Fibroblast of skin of back (primary cell): ENCODE measurements at places on chromosomes 16 and 17.

DNA sequence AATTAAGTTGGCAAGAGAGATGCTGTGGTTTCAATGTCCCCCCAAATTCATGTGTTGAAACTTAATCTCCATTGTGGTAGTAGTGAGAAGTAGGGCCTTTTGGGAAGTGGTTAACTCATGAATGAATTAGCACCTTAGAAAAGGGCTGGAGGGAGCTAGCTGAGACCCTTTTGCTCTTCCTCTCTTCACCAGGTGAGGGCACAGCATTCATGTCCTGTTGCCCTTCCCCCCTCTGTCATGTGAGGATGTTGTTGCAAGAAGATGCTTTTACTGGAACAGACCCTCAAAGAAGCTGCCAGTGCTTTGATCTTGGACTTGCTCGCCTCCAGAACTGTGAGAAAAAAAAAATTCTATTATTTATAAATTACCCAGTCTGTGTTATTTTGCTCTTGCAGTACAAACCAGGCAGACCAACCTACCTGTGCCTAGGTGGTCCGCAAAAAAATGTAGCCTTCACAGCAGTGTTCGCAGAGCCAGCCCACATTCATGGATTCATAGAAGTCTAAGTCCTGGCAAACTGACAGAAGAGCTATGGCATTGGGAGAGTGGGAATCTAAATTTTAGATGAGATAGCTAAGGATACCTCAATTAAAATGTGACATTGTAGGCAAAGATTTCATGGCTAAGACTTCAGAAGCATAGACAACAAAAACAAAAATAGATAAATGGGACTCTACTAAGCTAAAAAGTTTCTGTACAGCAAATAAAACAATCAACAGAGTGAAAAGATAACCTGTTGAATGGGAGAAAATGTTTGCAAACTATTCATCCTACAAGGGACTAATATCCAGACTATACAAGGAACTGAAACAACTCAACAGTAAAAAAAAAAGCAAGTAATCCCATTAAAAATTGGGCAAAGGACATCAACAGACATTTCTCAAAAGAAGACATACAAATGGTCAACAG, 32.0 kb upstream of the ABCA5 start:
- no peak for DNase-seq

DNA sequence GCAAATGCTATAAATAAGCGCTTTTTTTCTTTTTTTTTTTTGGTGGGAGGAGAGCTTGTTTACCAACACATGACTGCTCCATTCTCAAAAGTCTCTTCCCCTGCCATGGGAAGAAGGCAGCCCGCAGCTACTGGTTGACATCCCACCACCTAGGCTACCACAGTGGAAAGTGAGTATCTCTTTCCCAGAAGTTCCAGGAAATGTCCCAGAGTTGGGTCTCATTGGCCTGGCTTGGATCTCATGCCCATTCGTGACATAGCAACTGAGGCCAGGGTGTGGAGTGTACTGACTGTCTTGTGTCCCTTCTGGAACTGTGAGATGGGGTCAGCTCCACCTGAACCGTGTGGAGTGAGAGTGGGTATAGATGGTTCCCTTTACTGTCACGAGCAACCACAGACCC, 29.5 kb upstream of the BRD7 start:
- no peak for DNase-seq

DNA sequence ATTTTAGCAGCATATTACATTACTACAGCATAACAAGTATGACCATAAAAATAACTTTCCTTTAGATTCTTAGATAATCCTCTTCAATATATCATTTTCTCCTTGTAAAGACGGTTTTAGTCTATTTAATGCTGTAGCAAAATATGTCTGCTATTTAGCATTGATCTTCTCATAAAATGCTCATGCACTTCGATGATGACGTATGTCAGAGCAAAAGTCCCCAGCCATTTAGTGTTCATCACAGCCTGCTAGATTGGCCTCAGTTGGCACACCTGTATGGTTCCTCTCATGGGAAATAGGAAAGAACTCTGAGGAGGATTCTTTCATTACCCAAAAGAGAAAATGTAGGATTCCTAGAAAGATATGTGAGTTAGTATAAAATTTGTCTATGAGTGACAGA, 232.2 kb downstream of the MAP2K6 start:
- DNase-seq, result no peak

DNA sequence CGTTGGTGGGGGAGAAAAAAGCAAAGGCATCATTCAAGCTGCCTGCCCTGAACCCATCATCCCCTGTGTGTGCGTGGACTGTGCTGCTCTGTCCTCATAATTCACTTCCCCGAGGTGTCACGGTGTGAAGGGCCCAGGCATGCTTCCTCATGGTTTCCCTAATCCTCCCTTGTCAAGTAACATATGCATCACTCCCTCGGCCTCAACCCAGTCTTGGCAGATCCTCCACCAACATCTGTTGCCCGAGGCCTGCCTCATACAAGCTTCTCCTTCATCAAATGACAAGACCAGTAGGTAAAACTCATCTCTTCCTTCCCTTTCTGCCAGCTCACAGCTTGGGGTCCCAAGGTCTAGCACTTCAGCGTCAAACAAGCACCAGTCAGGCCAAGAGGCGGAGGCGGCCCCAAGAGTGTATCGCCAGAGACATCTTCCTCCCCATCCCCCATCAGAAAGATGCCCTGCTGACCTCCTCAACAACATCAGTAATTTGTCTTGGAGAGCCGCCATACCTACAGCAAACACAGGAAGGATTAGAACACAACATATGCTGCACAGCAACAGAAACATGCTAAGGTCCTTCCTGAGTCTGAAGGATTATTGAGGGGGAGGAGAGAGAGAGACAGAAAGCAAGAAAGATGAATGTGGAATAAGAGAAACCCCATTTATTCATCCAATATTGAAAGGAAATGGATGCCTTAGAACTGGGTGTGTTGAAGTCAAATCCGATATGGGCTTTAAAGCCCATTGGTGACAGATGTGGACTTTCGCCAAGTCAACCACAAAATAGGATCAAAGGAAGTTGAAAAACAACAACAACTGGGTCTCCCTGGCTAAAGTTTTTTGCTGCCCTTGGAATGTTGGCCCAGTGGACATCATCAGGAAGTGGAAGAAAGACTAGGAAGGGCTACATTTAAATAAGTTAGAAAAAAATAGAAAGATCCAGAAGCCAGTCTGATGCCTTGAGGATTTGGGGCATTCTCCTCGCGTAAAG, 38.4 kb downstream of the SOX9 start:
- DNase-seq, result no peak

DNA sequence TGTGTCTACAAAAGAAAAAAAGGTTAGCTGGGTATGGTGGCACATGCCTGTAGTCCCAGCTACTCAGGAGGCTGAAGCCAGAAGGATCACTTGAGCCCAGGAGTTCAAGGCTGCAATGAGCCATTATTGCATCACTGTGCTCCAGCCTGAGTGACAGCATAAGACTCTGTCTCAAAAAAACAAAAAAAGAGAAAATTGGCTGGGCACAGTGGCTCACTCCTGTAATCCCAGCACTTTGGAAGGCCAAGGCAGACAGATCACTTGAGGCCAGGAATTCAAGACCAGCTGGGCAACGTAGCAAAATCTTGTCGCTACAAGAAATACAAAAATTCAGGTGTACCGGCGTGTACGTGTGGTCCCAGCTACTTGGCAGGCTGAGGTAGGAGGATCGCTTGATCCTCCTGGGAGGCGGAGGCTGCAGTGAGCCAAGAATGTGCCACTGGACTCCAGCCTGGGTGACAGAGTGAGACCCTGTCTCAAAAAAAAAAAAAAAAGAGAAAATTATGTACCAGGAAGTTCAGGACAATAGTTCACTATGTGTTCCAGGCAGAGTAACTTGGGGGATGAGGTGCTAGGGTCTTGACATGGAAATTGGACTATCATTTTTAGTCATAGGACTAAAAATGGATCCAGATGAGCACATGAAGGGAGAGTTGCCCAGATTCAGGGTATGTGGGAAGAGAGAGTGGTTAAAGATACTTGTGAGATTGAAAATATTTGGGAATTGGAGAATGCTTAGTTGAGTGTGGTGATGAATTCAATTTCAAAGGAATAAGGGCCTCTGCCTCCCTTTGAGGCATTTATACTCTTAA, 11.0 kb downstream of the ALDH3A2 start:
- no peak for DNase-seq

DNA sequence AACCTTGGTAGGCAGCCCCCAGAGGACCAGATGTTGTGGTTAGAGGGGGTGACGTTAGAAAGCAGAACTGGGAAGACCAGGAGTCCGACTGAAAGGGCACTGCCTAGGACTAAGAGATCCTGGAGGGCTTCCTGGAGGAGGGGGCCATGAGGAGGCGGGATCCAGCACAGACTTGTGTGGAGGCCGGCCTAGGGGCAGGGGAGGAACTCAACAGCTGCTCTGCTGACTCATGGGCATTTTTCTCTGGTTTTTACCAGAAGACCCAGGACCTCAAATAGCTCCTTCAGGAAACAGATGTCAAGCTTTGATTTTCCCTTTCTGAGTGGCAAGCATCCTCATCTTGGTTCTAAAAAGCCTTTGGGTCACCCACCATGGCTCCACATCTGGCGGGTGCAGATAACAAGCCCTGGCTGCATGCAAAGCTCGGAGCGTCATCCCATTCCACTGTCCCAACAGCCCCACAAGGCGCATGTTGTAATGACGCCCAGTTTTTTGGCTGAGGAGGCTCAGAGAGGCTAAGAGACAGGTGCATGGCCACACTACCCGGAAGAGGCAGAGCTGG, 29.0 kb downstream of the IL21R start:
- DNase-seq, result no peak

GRCh38 chr16:85759631-85760419, 8.9 kb upstream of the C16orf74 start:
- no peak for DNase-seq

- DNase-seq, result no peak
Measured at GRCh38 chr17:66985338-66986237, 21.1 kb downstream of the CACNG4 start.

- peak; percentile 33 for DNase-seq
Measured at GRCh38 chr16:17775061-17775460, 304.3 kb upstream of the XYLT1 start.

GRCh38 chr17:1029922-1030644, 33.2 kb downstream of the TIMM22 start:
- no peak for DNase-seq

GRCh38 chr17:64212122-64212521, 50.9 kb downstream of the TEX2 start:
- peak; percentile 69 for DNase-seq

DNA sequence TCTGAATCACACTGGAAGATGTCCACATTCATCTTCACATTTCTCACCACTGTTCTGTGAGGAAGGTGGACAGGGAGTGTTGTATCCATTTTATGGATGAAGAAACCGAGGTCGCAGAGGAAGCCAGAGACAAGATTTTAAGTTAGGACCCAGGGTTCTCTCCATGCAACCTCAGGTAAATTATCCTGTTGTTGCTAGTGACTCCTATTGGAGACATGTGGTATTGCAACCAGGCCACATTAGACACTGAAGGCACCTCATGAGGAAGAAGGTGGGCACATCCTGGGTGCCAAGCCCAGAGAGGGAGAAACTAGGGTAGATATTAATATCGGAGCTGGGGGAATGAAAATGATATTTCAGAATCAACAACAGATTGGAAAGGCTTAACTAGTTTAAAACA, 8.5 kb upstream of the WNT9B start:
- no peak for DNase-seq

GRCh38 chr16:56372013-56372634, 53.2 kb downstream of the AMFR start:
- no peak for DNase-seq

DNA sequence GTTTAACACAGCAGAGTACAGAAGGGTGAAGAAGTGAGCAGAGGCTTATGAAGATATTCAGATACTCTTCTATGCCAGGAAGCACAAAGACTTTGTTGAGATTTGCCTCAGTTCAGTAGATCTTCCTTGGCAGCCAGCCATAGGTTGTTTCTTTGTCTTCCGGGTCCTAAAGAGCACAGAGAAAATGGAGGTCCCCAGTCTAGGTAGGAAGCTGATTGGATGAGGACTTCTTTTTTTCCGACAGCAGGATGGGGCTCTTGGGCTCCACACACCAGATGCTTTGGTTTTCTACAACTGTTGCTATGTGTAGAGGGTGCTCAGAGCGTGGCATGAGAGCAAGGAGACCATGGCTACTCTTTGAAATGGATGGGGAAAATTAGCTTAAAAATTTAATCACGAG, 8.3 kb upstream of the CDC6 start:
- DNase-seq, result no peak

DNA sequence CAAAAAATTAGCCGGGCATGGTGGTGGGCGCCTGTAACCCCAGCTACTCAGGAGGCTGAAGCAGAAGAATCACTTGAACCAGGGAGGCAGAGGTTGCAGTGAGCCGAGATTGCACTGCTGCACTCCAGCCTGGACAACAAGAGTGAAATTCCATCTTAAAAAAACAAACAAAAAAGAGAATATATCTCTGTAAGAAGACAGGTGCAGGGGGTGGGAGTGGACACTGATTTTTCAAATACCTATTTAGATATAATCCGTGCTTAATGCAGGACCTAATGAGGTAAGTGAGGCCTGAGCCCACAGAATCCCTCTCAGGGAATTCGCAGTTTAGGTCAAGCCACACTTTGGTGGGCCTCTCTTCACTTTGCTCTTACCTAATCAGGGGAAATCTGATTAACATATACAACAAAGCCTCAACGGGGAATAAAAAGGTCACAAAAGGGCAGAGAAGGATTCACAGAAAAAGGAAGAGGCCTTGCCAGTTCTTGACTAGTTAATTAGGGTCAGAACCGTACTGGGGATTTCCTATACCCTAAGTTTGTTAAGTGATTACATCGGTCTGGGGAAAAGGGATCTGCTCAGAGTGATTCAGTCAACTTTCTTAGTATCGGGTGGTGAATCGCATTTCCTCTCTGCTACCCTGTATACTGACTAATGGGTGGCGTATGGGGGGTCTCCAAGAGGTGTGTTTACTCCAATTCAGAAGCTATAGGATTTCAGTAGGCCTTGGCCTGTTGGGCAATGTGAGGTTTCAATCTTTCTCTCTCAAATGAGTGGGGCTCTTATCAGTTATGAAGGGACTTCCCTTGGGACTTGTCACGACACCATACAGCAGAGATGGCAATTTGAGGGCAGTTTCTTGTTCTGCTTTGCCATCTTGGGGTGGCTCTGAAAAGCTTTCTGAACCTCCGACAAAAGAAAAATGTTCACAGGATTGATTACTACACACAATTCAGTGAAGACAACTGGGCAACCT, 1.9 kb upstream of the NFAT5 start:
- peak; percentile 11 for DNase-seq

DNA sequence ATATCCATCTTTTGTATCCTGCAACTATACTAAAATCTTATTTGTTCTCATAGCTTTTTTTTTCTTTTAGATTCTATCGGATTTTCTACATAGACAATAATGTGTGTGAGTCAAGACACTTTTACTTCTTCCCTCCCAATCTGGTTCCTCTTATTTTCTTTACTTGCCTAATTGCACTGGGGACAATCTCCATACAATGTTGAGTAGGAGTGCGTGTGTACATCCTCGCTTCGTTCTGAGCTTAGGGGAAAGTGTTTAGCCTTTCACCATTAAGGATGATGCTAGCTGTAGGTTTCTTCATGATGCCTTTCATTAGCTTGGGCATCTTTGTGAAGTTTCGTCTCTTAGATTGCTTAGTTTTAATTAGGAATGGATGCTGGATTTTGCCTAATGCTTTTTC, 2.9 kb downstream of the SPATA32 start:
- no peak for DNase-seq
